Esophagus squamous epithelium (tissue), 5 donors: ENCODE measurements at places on chromosomes 7 and 10.

GRCh38 chr10:79176052-79176501 lies 107.3 kb downstream of the ZMIZ1 start:
- H3K4me1 ChIP-seq, result peaks cover 18% of the 10 kb centered on the region
- no peak for DNase-seq
- H3K36me3 ChIP-seq, result peaks cover 86% of the 10 kb centered on the region
- peak overlapping the region; percentile 61 for H3K27ac ChIP-seq
- H3K4me3 ChIP-seq, result no peak overlapping the region

- H3K4me1 ChIP-seq, result no peaks in the 10 kb centered on the region
- H3K4me3 ChIP-seq, result no peak overlapping the region
- no peak for DNase-seq
- no peak overlapping the region for H3K27ac ChIP-seq
- no peaks in the 10 kb centered on the region for H3K27me3 ChIP-seq
- H3K36me3 ChIP-seq, result no peaks in the 10 kb centered on the region
These were observed 244.5 kb downstream of the ITGB1 start for GRCh38 chr10:32713560-32713959.

- H3K4me3 ChIP-seq, result no peak overlapping the region
- DNase-seq, result no peak
- H3K27ac ChIP-seq, result no peak overlapping the region
- H3K27me3 ChIP-seq, result no peaks in the 10 kb centered on the region
- H3K36me3 ChIP-seq, result no peaks in the 10 kb centered on the region
These were observed 177.6 kb downstream of the PARD3 start for GRCh38 chr10:34637418-34637911.

- H3K27me3 ChIP-seq, result no peaks in the 10 kb centered on the region
- no peak for DNase-seq
- no peak overlapping the region for H3K27ac ChIP-seq
- no peaks in the 10 kb centered on the region for H3K4me1 ChIP-seq
- H3K36me3 ChIP-seq, result no peaks in the 10 kb centered on the region
These were observed 639.7 kb downstream of the AUTS2 start for GRCh38 chr7:70237831-70238575.

GRCh38 chr7:106018566-106019469 lies 55.8 kb downstream of the CDHR3 start:
- H3K36me3 ChIP-seq, result no peaks in the 10 kb centered on the region
- no peaks in the 10 kb centered on the region for H3K27me3 ChIP-seq
- no peaks in the 10 kb centered on the region for H3K4me1 ChIP-seq
- no peak for DNase-seq
- H3K27ac ChIP-seq, result no peak overlapping the region

DNA sequence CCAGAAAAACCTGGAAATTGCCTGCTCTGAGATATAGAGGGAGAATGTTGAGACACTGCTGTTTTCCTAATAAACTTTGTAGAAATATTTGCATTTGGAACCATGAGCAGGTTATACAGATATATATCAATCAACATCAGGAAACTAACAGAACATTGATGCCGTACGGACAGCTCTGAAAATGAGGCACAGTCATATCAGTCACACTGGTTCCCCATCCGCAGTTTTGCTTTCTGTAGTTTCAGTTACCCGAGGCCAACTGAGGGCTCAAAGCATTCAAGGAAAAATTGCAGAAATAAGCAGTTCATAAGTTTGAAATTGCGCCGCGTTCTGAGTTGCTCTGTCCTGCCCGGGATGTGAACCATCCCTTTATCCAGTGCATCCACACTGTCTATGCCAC lies 137.9 kb downstream of the KLF6 start:
- no peaks in the 10 kb centered on the region for H3K27me3 ChIP-seq
- no peaks in the 10 kb centered on the region for H3K36me3 ChIP-seq
- H3K4me1 ChIP-seq, result peaks cover 7% of the 10 kb centered on the region
- H3K27ac ChIP-seq, result no peak overlapping the region
- no peak for DNase-seq
- no peak overlapping the region for H3K4me3 ChIP-seq

DNA sequence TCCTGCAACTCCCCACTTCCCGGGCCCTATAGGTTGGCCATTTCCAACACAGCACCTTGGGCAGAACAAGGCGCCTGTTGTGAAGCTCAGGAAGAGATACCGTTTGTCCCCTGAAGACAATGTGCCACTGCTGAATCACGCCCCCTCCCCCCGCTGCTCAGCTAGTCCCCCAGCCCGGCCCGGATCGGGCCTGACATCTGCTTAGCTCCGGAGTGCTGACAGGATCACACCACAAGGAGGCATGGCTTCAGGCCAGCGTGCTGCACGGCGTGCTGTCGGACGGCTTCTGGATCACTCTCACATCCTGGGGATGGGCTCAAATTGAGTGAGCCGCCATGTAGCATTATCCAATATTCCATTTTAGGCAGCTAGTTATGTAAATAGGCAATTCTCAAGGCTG lies 62.1 kb upstream of the EFCAB10 start:
- H3K27ac ChIP-seq, result no peak overlapping the region
- peaks cover 5% of the 10 kb centered on the region for H3K4me1 ChIP-seq
- H3K36me3 ChIP-seq, result peaks cover 78% of the 10 kb centered on the region
- DNase-seq, result no peak
- no peak overlapping the region for H3K4me3 ChIP-seq

GRCh38 chr10:131249238-131249954 lies 62.1 kb downstream of the TCERG1L start:
- no peaks in the 10 kb centered on the region for H3K27me3 ChIP-seq
- no peak overlapping the region for H3K4me3 ChIP-seq
- no peaks in the 10 kb centered on the region for H3K4me1 ChIP-seq
- H3K27ac ChIP-seq, result no peak overlapping the region
- DNase-seq, result no peak

DNA sequence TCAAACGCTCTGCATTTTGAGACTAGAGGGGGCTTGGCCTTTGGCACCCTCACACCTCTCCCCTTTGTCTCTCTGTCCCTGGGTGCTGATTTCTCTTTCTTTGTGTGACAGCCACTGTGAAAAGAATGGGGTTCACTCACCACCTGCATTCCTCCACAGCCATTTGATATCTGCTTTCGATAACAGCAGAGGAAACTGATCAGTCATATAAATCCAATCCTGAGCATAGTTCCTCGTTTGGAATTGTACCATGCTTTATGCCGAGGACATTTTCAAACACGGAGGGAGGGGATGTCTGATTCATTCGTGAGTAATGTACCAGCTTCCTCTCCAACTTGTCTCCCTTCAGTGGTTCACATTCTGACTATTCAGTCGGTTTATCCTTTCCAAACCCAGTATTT lies 15.8 kb downstream of the MET start:
- H3K36me3 ChIP-seq, result no peaks in the 10 kb centered on the region
- no peak overlapping the region for H3K27ac ChIP-seq
- no peak for DNase-seq
- peaks cover 5% of the 10 kb centered on the region for H3K4me1 ChIP-seq
- H3K27me3 ChIP-seq, result no peaks in the 10 kb centered on the region
- H3K4me3 ChIP-seq, result no peak overlapping the region

DNA sequence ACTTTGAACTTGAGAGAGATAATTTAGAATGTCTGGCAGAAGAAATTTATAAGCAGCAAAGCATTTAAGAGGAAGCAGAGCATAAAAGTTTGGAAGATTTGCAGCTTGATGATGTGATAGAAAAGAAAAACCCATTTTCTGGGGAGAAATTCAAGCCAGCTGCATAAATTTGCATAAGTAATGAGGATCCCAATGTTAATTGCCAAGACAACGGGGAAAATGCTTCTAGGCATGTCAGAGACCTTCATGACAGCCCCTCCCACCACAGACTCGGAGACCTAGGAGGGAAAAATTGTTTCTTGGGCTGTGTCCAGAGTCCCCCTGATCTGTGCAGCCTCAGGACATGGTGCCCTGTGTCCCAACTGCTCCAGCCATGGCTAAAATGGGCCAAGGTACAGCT lies 263.6 kb upstream of the POT1 start:
- H3K36me3 ChIP-seq, result no peaks in the 10 kb centered on the region
- no peaks in the 10 kb centered on the region for H3K27me3 ChIP-seq
- H3K4me3 ChIP-seq, result no peak overlapping the region
- DNase-seq, result no peak
- no peaks in the 10 kb centered on the region for H3K4me1 ChIP-seq

GRCh38 chr7:131726031-131726430 lies 169.6 kb upstream of the PODXL start:
- H3K27ac ChIP-seq, result no peak overlapping the region
- no peak for DNase-seq
- no peaks in the 10 kb centered on the region for H3K4me1 ChIP-seq
- no peaks in the 10 kb centered on the region for H3K27me3 ChIP-seq
- H3K4me3 ChIP-seq, result no peak overlapping the region

DNA sequence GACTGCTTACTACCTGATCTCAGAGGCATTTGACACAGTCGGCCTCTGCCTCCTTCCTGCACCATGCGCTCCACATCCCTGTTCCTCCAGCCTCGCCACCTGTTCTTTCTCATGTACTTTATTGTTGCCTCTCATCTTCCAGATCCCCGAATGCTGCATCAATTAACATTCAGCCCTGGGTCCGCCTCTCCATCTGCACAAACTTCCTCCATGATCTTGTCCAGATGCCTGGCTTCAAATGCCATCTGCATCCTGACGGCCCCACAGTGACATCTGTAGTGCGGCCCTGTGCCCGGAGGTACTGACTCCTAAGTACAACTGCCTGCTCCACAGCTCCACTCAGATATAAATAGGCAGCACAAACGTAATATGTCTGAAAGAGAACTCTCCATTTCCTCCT lies 51.2 kb upstream of the STK17A start:
- DNase-seq, result no peak
- H3K4me3 ChIP-seq, result no peak overlapping the region
- H3K27ac ChIP-seq, result no peak overlapping the region
- peaks cover 9% of the 10 kb centered on the region for H3K4me1 ChIP-seq
- H3K36me3 ChIP-seq, result no peaks in the 10 kb centered on the region

GRCh38 chr7:117839507-117839906 lies 33.7 kb downstream of the CTTNBP2 start:
- no peaks in the 10 kb centered on the region for H3K4me1 ChIP-seq
- no peaks in the 10 kb centered on the region for H3K27me3 ChIP-seq
- H3K36me3 ChIP-seq, result peaks cover 34% of the 10 kb centered on the region
- H3K4me3 ChIP-seq, result no peak overlapping the region
- H3K27ac ChIP-seq, result no peak overlapping the region

DNA sequence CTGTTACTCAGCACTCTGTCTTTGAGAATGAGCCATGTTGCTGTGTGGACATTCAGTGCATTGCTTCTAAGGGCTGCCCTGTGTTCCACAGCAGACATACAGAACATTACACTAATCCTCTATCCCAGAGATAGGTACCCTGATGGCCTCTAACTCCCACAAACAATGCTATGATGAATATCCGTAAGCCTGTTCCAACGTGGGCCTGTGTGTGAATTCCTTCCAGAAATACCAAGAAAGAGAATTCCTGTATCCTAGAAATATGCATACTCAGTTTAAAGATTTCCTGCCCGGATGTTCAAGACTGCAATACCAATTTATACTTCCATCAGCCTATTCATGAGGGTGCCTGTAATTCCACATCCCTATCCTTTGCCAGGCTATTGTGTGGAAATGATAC lies 21.3 kb upstream of the ST8SIA6 start:
- no peak overlapping the region for H3K27ac ChIP-seq
- H3K4me1 ChIP-seq, result no peaks in the 10 kb centered on the region
- H3K4me3 ChIP-seq, result no peak overlapping the region
- H3K36me3 ChIP-seq, result no peaks in the 10 kb centered on the region
- H3K27me3 ChIP-seq, result no peaks in the 10 kb centered on the region

DNA sequence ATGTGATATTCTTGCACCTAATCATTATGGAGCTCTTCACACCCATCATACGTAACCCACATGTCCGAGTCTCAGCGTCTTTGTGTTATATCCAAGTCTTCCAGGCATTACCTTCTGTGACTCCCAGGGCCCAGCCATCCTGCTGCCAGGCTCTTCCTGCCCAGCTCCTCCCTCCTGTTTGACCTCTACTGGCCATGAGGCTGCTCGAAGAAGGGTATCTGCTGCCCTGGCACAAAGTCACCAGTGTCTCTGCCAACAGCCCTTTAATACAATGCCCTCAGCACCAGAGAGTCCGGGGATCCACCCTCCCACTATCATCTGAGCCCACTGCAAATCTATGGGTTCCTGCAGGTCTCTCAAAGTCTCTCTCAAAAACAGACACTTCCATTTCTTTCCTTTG lies 65.3 kb upstream of the WAC start:
- H3K4me1 ChIP-seq, result no peaks in the 10 kb centered on the region
- no peak overlapping the region for H3K4me3 ChIP-seq
- no peaks in the 10 kb centered on the region for H3K36me3 ChIP-seq
- H3K27me3 ChIP-seq, result no peaks in the 10 kb centered on the region

DNA sequence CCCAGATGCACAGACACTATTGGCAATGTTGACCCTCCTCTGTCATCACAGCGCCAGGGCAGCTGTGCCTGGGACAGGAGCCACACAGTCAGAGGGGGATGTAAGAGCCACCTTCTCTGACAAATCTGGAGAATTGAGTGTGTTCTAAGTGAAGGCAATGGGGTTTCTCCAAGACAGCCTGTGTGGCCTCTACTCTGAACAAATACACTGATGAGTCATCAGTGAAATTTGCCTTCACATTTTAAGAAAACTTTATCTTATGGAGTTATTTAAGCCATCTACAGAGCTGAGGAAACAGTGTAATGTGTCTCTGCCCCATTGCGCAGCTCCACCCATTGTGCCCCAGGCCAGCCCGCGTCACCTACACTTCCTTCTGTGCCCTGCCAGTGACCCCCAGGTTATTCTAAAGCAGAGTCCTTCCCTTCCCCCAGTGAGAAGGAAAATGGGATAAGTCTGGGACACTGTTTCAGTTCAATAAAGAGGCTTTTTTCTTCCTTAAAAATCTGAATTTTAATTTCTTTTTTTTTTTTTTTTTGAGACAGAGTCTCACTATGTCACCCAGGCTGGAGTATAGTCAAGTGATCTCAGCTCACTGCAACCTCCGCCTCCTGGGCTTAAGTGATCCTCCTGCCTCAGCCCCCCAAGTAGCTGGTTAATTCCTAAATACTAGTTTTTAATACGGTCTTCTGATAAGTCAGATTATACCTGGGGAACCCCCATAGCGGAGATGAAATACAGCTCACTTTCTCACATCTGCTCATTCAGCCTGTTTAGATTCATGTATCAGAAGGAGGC lies 21.8 kb downstream of the AKR1E2 start:
- no peak for DNase-seq
- peak overlapping the region; percentile 29 for H3K27ac ChIP-seq
- H3K27me3 ChIP-seq, result no peaks in the 10 kb centered on the region
- H3K36me3 ChIP-seq, result no peaks in the 10 kb centered on the region
